ENCODE measurements at places on chromosomes 1 and 21. TPM values are rescaled to one million over a fixed set of nuclear protein-coding genes. Genes with fewer than 3 reads are reported as not detected.

The GBP7 gene
- total RNA-seq = 0.24 TPM

The OR2T2 gene
- not detected for total RNA-seq

The HAO2 gene
- total RNA-seq = not detected

The NDUFV3 gene
- total RNA-seq = 31.1 TPM

The LORICRIN gene
- not detected for total RNA-seq

The CLCA1 gene
- total RNA-seq = not detected

DNA sequence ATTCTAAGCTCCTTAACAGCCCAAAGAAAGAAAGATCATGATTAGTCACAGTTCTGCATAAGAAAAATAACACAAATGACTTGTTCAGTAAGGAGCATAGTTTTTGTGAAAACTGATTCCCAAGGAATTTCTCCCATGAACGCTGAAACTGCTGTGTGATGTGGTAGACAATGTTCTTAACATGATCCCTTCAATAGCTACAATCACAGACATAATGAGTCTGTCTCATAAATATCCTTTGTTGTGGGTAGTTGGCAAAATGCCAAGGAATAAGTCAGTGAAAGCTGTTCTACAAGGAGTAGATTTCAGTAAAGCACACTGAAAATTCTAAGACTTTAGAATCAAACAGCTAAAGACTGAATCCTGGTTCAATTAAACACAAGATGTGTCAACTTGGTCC is 404.8 kb downstream of the HLX start:
- no peak for DNase-seq

- DNase-seq = no peak
Measured at GRCh38 chr1:99674115-99675064, 28.5 kb downstream of the PALMD start.

- no peak for DNase-seq
Measured at GRCh38 chr1:22449636-22450035, 2.0 kb upstream of the ZBTB40 start.

- DNase-seq = peak; percentile 50
Measured at GRCh38 chr1:42176902-42177519, 12.5 kb upstream of the GUCA2A start.

DNA sequence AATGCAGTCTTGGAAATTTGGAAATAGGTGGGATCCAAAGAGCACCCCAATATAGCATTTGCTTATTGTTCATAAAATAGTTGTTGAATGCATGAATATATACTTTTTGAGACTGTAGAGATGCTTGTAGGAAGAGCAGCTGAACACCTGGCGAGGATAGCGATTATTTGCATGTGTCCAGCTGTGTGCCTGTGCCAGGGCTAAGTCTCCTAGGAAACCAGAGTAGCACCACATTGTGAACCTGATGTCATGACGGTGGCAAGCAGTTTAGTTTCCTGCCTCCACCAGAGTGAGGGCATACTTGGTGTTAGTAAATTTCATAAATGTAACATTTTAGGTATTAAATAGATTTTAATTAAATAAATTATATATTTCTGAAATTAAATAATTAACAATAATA is 37.3 kb upstream of the IRF2BP2 start:
- no peak for DNase-seq

GRCh38 chr1:1169429-1170214 is 4.1 kb upstream of the TTLL10 start:
- DNase-seq = no peak

GRCh38 chr1:173470608-173471007 is 6.5 kb upstream of the PRDX6 start:
- DNase-seq = no peak

- peak; percentile 91 for DNase-seq
Measured at GRCh38 chr1:169586395-169587255, at the start of gene F5. TSS of gene F5 (minus strand) at chr1:169586481. CDS start at chr1:169586386, 95 bp downstream.

GRCh38 chr1:182690886-182691443 is 6.6 kb upstream of the RGS8 start:
- DNase-seq = no peak

DNA sequence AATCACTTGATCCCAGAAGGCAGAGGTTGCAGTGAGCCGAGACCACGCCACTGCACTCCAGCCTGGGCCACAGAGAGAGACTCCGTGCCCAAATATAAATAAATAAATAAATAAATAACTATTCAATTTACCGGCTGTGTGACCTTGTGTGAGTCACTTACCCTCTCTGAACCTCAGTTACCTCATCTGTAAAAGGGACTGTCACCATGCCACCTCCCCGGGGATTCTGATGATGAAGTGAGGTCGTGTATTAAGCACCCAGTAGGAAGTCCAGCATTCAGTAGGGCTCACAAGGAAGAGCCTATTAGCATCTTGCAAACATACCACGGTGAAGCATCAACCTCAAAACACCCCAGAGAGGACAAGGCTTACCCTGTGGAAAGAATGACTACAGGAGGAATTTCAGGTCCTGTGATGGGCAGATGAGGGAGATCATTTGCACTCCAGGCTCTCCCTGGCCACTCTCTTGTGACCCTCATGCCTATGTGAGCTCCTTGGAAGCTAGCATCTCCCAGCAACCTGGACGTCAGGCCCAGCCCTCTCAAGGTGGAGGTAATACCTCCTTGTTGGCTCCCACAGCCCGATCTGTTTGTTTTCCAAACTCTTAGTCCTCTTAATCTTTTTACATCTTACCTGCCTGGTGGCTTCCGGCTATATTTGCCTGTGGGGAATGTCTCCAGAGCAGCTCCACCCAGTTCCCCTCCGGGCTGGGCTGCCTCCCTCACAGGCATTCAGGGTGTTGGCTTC is 7.6 kb upstream of the C1QA start:
- no peak for DNase-seq

GRCh38 chr1:164693564-164694359 is 134.8 kb downstream of the PBX1 start:
- DNase-seq = no peak

DNA sequence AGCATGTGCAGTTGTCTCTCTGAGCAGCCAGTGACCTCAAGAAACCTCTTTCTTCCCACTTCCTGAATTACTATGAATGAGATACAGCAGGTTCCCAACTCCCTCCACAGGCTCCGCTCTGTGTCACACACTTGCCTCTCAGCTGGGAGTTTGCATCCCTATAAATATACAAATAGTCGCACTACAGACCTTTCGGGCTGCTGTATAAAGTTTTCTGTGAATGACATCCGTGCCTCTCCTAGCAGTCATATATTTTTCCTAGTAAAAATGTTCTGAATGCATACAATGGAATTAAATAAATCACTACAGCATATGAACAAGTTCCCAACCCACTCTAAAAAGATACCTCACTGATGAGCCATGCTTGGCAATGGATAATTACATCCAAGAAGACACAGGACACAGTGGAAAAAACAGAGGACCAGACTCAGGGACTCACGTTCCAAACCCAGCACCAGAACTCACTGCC is 66.8 kb downstream of the CAPZB start:
- no peak for DNase-seq

GRCh38 chr1:75985827-75986226 is 53.6 kb upstream of the ASB17 start:
- no peak for DNase-seq

DNA sequence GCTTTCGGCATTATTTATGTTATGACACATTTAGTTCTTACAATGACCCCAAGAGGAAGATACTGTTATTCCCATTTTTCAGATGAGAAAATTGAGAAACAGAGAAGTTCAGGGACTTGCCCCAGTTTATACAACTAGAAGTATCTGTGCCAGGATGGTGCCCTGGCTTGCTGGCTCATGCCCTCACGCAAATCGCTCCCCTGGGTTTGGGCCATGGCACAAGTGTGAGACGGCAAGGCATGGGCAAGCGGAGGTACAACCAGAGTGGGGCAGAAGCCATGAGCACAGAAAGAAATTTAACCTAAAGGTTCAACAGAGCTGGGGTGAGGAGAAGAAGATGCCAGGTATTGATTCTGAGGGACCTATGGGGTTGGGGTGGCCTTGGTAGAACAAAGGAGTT is 469.8 kb downstream of the DSCAM start:
- DNase-seq = no peak

DNA sequence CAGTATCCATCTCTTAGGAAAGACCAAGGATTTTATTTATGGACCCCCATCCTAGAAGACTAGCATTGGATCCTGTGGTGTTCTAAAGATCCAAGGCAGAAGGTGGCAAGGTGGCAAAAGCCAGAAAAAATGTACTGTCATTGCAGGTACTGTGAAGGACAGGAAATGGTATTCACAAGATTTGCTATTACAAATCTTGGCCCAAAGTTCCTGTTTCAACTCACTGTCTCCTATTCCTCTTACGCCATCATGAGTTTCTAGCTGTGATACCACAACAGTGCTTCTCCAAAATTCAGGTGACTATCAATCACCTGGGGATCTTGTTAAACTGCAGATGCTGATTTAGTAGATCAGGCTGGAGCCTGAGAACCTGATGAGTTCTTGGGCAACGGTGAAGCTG is 21.4 kb downstream of the ACP6 start:
- DNase-seq = no peak

DNA sequence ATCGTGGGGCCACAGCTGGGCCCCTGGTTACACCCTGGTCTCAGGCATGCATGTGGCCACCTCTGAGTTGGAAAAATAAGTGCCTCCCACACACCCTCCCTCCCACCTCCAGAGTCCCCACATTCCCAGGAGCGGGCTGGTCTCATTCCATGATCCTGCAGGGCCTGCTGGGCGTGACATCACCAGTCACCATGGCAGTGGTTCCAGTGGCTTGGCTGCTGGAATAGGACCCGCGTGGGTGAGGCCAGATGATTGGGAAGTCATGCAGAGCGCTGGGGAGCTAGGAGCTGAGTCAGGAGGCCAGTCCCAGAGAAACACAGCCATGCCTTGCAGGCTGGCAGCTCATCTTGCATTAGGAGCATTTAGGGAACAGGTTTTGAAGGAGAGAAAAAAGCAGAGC is 125.4 kb upstream of the TMEM51 start:
- no peak for DNase-seq

GRCh38 chr1:21365036-21365435 is 74.8 kb upstream of the ECE1 start:
- no peak for DNase-seq

DNA sequence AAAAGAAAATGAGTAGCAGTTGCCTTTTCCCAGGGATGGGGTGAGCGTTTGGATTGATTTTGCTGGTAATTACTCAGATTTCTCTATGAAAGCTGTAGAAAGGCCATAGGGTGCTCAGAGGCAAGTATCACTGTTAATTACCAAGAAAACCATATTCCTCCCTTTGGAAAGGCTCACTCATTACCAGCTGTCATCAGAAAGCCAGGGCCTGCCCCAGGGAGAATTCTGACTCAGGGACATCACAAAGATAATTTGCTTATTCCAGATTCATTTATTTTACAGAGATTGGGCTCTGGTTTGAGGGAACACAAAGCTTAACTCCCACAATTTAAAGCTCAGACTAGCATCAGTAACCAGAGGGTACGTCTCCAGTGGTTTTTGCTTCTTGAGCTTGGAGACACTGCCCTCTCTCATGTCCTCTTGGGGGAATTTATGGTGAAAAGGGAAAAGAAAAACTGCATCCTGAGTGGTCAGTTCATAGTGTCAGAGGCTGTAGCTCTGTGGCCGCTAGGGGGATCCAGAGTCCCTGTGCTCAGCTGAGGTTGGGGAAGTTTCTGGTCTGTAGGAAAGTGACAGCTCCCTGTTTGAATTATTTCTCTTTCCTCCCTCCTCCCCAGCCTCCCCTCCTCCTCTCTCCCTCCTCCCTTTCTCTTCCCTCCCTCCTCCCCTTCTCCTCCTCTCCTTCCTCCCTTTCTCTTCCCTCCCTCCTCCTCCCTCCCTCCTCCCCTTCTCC is 204.3 kb downstream of the KCNJ6 start:
- DNase-seq = peak; percentile 68

- DNase-seq = no peak
Measured at GRCh38 chr1:239539051-239539450, 152.7 kb downstream of the CHRM3 start.

DNA sequence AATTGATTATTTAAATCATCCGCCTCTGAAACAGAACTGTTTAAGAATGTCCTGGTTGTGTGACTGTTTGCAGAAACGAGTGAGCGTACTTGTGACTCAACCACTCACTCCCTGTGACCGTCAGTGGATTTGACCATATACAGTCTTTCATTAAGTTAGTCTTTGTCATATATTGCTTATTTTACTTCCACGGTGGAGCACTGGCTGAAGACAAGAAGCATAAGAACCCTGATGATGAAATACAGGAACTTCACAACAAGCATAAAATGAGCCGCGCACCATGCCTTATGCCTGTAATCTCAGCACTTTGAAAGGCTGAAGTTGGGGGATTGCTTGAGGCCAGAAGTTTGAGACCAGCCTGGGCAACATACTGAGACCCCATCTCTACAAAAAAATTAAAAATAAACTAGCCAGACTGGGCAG is 194.0 kb downstream of the TOMM20 start:
- DNase-seq = no peak

GRCh38 chr1:55045430-55045829 is 6.1 kb downstream of the PCSK9 start:
- DNase-seq = no peak

- no peak for DNase-seq
Measured at GRCh38 chr21:18801468-18801867, 397.9 kb upstream of the TMPRSS15 start.

DNA sequence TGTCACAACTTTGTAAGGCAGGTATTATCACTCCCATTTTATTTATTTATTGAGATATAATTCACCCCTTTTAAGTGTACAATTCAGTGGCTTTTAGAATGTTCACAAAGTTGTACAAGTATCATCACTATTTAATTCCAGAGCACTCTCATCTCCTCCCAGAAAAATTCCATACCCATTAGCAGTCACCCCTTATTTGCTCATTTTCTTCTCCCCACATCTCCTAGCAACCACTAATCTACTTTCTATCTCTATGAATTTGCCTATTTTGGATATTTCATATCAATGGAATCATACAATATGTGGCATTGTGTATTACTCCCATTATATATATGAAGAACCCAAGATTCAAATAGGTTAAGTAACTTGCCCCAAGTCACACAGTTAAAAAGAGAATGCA is 7.0 kb downstream of the DSTYK start:
- DNase-seq = no peak

DNA sequence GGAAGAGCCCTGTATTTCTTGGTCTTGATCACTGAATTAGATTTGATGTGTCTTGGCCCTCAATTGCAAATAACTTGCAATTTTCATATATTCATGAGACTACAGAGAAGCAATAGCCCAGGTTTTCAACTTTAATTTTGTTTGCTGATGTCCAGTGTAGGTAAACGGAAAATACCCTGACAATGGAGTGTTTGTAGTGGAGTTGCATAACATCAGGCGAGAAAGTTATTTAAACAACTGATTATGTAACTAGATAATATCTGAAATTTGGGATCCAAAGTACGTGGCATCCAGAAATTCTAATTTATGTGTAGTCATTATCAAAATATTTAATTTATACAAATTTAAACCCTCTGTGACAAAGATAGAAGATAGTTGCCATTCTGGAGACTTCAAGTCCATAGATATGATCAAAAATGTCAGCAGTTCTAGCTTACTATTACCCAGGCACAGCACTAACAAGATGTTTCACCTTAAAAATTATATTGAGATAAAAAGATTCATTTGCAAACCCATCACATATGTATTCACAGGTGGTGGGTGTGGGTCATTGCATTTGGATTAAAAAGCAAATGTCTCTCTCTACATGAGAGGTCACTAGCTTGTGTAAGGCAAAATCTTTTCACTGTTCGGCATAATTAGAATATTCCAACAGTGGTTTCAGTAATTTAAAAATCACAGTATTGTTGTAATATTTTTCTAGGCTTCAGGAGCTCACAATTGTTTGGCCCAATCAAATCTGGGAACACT is 150.7 kb downstream of the KCTD3 start:
- no peak for DNase-seq
